Sciatic nerve (tissue), 2 donors: ENCODE measurements at places on chromosomes 2 and 18. TPM values are rescaled to one million over a fixed set of nuclear protein-coding genes. Genes with fewer than 3 reads are reported as not detected.

GRCh38 chr2:197677483-197677882 is 2.1 kb upstream of the RFTN2 start:
- no peak for DNase-seq

DNA sequence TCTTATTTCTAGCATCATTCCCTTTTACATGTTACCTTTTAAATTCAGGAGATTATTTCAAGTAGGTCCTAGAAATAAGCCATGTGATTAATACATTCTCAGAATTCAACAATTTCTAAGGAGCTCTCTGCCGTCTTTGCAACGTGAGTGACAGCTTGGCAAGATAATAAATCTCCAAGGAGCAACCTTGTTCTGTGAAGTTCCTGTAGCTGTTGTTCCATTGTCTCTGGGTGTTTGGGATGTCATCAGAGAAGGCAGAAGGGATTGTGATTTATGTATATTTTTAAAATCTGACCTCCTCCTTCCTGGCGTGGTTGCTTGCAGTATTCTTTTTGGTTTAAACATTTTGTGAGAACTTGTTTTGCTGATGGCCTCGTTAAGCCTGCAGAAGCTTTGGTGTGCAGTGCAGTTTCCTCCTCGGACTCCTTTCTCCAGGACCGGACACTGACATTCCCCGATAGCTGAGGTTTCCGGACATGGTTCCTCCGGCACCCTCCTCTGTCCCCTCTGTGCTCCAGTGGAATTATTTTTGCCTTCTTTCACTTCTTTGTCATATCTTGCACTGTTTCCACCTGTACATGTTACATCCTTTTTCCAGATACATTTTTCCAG is 33.7 kb downstream of the RAMP1 start:
- DNase-seq = peak; percentile 25

GRCh38 chr18:76984193-76985155 is 148.1 kb downstream of the MBP start:
- peak; percentile 52 for DNase-seq

- no peak for DNase-seq
These were observed 26.6 kb downstream of the CCDC195 start for GRCh38 chr2:224689539-224689938.

- DNase-seq = no peak
These were observed 134.3 kb downstream of the TDRD15 start for GRCh38 chr2:21258082-21258481.

DNA sequence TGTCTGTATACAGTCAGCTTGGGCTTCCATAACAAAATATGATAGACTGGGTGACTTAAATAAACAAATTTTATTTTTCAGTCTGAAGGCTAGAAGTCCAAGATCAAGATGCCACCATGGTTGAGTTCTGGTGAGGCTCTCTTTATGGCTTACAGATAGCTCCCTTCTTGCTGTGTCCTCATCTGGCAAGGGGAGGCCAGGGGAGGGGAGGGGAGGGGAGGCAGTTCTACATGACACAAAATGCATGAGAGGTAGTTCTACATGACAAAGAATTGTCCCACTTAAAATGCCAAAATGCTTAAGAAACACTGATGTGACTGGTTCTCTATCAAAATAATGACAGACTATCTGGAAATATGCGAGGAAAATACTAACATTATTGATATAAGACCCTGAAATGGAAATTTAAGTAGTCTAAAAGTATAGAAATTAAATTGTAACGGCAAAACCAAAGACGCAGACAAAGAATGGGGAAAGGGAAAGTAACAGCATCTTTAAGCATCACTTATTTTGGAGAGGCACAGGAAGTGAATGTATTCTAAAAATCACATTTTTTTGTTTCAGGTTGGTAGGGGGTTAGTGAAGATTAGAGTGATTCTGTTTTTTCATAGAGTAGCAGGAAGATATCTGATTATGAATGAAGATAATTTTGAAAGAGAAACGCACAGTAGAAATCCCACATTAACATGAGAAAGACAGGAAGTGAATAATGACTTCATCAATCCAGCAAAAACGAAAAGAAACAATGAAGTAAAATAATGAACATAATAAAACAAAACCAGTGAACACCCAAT is 131.4 kb downstream of the STRN start:
- no peak for DNase-seq

DNA sequence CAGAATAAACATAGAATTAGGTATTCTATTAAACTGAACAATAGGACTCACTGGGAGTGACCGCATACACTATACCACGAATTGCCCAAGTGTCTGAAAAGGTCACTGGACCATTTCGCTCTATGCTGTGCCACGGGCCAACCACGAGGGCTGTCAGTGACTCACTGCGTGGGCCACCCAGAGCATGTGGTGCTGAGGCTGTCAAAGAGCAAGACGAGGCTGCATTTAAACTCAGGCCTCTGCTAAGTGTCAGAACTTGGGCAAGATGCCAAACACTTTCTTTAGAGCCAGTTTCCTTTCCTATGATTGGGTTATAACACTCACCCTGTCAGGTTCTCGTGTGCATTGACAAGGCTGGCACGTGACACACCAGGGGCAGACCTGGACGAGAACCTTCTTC is 97.5 kb downstream of the SH3YL1 start:
- DNase-seq = no peak

- DNase-seq = no peak
These were observed 370.8 kb upstream of the NT5C1B start for GRCh38 chr2:18959952-18960717.

The ANKRD30B gene
- total RNA-seq = 17.2 TPM

GRCh38 chr2:170770008-170770605 is at the start of gene ERICH2:
Gene ERICH2 (plus strand): TSS chr2:170770378. CDS start chr2:170770682, 304 bp downstream.
- no peak for DNase-seq

The C2orf66 gene
- total RNA-seq = 0.36 TPM

DNA sequence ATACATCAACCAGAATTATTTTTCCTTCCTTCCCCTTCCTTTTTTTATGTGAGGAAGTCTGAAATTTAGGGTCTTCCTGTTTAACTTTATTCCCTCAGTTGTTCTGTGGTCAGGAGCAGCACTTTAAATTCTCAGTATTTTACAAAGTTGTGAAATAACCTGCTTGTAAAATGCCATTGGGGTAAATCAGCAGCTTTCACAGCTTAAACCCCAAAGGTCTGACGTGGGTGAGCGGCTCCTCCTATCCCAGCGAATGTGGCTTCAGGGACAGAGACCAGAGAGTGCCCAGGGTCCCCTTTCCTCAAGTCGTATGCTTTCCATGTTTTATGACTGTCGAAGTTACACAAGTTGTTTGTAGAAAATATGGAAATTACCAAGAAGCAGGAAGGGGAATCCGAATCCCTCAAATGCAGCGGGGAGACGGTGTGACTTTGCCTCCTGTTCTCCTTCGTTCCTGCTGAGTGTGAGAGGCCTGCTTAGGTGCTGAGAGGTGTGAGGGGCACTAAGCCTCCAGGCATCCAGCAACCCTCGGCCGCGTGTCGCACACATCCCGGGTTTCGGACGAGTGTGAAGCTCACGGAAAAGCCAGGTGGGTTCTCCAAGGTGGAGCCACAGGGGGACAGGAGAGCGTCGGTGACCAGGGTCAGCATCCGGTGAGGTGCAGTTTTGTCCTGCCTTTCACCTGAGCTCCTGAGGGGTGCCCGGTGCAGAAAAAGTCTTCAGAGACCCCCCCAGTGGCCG is 10.8 kb upstream of the KCNG2 start:
- peak; percentile 48 for DNase-seq

The ZNF396 gene
- total RNA-seq = 4.1 TPM

DNA sequence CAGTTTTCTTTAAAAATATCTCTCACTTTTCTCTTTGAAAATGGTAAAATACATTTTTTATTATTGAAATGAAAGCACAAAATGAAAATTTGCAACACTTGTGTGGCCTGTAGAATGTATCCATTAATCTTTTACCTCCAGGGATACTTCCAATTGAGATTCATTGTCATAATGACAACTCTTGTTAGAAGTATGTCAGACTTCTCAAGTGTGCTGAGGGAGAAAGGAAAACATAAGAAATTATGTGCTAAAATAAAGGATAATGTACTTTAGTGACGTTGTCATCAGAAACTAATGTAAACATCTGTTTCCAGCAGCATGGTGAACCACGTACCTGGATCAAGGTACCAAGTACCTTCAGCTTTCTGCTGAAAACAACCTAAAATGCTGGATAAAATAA is 195.8 kb upstream of the STON1 start:
- DNase-seq = no peak

DNA sequence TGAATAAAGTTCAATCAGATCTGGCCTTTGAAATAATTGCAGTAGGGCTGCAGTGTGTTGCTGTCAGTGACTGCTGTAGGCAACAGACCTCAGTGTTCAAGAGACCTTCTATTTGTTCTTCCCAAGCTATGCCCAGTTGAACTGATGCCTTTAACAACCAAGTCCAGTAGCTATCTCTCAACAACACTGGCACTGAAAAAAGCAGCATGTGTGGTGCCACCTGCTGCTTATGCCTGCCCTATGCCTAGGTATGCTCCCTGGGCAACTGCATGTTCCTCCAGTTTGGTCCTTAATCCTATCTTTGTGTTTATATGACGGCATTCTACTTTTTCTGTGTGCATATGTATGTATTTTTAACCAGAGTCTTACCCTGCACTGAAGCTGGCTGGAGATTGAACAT is 523.9 kb upstream of the MEX3C start:
- DNase-seq = no peak

The TTN gene
- 16.3 TPM for total RNA-seq

- no peak for DNase-seq
These were observed 268.2 kb upstream of the TCF4 start for GRCh38 chr18:55856229-55856628.

GRCh38 chr2:74104839-74105238 is 42.9 kb downstream of the BOLA3 start:
- DNase-seq = no peak

DNA sequence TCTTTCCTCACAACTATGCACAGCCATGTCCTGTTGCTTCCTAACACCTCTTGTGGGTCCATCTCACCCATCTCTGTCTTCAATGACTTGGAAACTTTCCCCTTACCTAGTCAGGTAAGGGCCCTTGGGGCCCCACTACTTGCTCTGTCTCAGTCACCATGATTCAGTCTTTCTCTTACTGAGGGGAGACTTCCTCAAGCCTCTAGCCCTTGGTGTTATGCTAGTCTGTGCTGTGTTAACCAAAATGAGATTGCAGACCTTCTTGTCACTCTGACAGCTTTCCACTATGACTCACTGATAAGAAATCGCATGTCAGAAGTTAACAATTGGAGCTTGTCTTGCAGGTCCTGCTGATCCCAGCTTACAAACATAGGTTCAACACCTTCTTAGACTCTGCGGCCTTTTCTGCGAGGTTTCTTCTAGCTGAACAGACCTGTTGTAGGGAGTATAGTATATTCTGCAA is 65.3 kb downstream of the WDR75 start:
- DNase-seq = no peak

GRCh38 chr2:139259422-139260051 is 479.3 kb upstream of the NXPH2 start:
- no peak for DNase-seq

- no peak for DNase-seq
These were observed 28.5 kb downstream of the TMEM131 start for GRCh38 chr2:97967216-97967592.

GRCh38 chr18:55794288-55795052 is 206.5 kb upstream of the TCF4 start:
- no peak for DNase-seq

The GALR1 gene
- 0.13 TPM for total RNA-seq

- DNase-seq = no peak
These were observed 8.0 kb downstream of the ABCB11 start for GRCh38 chr2:169023161-169023560.

GRCh38 chr18:69128566-69128965 is 272.1 kb upstream of the DOK6 start:
- DNase-seq = no peak

DNA sequence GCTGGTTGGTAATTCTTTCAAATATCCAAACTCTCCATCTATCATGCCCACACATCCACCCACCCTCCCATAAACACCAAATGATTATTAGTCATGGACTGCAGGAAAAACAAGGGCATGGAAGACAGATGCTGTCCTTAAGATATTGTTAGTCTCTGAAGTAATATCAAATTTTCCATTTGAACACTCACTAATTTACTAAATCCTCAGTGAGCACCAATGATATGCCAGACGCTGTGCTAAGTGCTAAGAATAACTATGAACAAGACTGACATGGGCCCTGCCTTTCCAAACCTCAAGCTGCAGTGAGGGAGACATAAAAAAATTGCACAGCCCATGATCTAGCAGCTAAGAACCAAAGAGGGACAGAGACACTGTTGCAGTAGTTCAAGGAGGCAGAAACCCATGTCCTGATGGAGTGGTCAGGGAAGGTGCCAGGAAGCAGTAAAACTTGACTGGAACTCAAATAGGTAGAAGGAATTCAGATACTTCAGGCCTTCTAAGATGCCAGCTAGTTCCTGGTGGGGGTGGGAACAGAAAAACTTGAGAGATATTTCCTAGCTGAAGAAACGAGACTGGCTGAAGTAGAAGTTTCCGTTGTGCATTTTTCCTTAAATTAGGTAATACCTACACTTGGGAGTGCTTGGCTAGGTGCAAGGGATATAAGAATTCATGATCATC is 182.1 kb downstream of the OSR1 start:
- DNase-seq = no peak

The CNDP1 gene
- total RNA-seq = 0.31 TPM

GRCh38 chr2:32910883-32911598 is 35.7 kb upstream of the LTBP1 start:
- DNase-seq = no peak

DNA sequence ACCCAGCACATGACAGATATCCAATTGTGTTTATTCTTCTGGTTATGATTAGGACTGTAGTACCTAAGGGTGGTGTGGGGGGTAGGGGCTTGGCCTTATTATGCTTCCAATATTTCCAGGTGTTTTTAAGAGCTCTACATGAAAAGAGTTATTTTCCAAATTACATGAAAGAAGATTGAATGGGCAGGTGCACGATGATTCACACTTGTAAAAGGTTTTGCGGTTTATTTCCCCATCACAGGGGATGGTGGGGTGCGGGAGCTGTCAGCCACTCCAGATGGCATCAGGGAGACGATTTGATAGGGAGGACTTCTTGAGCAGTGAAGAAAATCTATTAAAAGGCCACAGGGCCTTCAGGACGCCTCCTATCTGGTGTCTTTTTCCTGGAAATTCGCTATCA is 15.1 kb upstream of the CCBE1 start:
- no peak for DNase-seq

DNA sequence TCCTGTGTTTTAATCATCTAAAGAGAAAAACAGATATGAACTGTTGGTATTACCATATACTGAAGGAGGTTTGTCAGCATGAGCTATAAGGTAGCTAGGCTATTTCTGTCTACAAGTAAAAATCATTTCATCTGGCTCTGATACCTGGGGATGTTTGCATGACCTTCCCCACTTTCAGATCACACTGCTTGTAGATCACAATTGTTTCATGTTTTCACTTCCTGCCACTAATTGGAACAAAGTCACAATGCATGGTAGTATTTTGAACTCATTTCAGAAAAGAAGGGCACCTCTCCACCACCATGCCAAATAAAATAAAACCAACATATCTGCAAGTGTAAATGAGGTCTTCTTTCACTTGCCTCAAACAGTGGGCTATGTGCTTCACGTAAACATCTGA is 37.8 kb downstream of the NYAP2 start:
- no peak for DNase-seq

The OSGEPL1 gene
- total RNA-seq = 6.2 TPM
